ENCODE measurements at places on chromosomes 6 and 20. TPM values are rescaled to one million over a fixed set of nuclear protein-coding genes. Genes with fewer than 3 reads are reported as not detected.

Gene WFDC12
- total RNA-seq: 3.9 TPM

Gene ADGRB3
- 2.3 TPM for total RNA-seq

Gene TCP11
- not detected for total RNA-seq

Gene FERMT1
- 1.4 TPM for total RNA-seq

- DNase-seq: no peak
These were observed 47.3 kb upstream of the SLC2A12 start for GRCh38 chr6:134099770-134100169.

GRCh38 chr6:132100388-132100990 lies 149.3 kb upstream of the CCN2 start:
- no peak for DNase-seq

DNA sequence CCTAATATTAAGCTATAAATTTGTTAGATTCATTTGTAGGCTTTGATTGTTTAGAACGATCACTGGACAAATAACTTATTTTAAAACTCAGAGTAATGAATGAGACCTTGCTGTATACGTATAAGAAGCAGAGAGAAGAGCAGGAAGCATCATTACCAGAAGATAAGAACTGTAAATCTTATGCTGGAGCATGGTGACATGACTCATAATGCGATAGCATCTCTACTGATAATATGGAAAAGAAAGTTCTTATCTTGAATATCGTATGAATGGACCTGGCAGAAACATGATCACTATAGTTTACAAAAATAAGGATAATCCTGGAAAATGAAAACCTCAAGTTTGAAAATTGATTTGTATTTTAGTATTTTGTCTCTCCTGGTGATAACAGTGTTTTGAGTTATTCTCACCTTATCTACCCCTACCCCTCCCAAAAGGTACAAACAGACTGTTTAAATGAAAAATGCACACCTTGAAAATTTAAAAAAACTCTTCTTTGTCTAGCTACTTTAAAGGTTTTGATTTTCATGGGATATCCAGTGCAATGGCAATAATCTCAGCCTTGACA lies 2.0 kb upstream of the ZSCAN26 start:
- DNase-seq: no peak

DNA sequence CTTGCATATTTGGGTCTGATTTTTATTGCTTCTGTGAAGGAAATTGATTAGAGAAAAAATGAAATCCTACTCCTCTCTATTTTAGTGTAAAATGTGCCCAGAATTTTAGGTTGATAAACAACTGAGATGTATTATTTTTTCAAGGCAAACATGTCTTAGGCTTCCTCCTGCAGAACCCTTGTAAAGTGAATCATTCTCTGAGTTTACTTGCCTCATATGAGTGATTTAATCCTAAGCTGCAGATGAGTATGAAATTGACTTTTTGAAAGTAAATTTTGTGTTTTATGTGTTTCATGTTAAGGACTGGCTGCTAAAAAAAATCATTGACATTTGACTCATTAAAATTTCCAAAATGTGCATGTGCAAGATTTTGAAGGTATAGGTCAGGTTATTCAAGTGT lies 138.5 kb upstream of the PHACTR1 start:
- DNase-seq: no peak

- no peak for DNase-seq
These were observed 268.2 kb upstream of the SOX4 start for GRCh38 chr6:21325201-21325856.

DNA sequence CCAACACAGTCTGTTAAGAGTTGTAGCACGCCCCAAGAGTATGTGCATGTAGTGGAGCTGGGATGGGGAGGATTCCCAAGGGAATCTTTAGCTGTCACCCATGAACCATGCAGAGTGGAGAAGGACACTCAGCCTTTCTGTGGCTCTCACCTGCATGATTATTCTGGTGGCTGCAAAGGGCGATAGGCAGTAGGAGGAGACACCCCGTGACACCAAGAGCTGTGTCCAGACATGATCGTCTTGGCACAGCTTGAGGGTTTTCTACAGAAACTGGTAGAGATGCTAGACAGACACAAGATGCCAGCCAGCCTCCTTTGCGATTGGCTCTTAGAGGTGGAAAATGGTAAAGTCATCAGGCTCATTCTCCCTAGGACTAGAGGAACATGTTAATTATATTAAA lies 3.1 kb upstream of the CSE1L start:
- no peak for DNase-seq

All from lower lobe of right lung (tissue), 2 donors.